Stimulated activated memory B cell treated with anti-CD40 and anti-IgM and Interleukin-4, amounts not matched to agents 10 μg/mL and 1 μg/mL and 100 μg/mL, for 72 hours (primary cell): ENCODE measurements at places on chromosomes 4 and X.
A peak's percentile ranks its signal among the peaks of the same experiment; 100 is the strongest.

GRCh38 chrX:133541021-133541420 is 125.7 kb upstream of the GPC4 start:
- ATAC-seq, result no peak

DNA sequence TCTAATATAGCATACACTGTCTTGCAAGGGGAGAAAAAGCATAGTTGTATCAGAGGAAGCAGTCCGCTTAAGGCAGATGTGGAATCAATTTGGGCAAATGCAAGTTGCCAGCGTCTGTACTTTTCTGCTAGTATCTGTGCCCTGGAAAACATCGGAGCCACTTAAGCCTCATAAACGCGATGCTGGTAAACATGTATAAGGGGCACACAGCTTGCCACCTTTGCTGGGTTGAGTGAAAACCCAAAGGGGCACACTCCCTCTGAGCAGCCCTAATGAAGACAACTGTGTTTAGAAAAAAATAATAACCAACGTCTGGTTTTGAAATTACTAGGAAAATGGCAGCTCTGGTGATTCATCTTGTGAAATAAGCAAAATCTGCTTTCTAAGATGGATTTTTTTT is 24.3 kb downstream of the SMIM20 start:
- peak; percentile 74 for ATAC-seq

- ATAC-seq, result peak; percentile 75
Observed at GRCh38 chr4:168853770-168854169, 156.3 kb downstream of the CBR4 start.

DNA sequence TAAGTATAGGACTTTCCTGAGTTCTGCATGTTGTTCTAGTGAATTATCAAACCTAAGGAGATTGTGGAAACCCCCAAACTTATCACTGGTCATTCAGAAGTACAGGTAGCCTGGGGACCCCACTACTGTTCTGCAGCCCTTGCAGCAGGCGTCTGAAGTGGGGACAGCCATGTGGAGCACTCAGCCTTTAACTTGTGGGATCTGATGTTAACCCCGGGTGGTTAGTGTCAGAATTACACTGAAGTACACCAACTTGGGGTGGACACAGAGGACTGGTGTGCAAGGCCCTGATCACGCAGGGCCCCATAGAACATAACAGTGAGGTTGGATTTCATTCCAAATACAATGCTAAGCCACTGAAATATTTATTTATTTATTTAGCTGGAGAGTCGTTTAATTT is 103.7 kb downstream of the SCD5 start:
- ATAC-seq, result no peak

GRCh38 chrX:146658379-146658778 is 151.2 kb upstream of the CXorf51B start:
- ATAC-seq, result no peak

GRCh38 chr4:948101-948935 is 16.1 kb downstream of the TMEM175 start:
- ATAC-seq, result no peak

GRCh38 chr4:26785810-26786209 is 74.8 kb upstream of the STIM2 start:
- ATAC-seq, result no peak

DNA sequence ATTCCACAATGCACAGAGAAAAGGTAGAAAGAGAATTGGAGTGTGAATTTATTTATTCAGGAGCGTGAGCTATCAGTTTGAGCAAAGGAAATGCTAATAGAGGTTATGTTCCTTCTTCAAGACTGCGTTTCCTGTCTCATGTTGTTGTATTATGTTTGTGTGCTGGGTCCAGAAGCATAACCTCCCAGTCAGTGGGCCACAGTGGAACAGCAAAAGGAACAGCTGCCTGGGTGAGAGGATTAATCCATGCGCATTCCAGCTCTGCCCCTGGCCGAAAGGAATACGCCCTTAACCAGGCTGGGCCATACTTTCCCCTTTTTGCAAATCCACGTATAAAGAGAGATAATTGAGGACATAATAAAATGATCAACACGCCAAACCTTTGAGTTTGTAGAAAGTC is 32.4 kb upstream of the ARX start:
- ATAC-seq, result no peak

DNA sequence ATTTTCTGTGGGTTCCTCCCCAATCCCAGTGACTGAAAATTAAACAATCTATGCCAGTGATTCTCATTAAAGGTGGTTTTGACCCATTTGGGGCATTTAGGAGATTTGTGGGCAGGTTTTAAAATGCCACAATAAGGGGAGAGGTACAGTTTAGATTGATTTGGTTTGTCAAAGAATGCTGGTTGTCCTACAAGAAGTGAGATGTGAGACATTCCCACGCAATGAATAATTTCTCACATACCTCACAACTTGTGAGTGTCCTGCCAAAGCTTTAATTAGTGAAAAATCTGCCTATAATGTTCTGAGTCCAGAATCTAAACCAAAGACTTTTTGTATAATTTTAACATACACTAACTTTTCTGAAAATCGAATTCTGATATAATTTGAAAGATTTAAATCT is 199.4 kb downstream of the MAPK10 start:
- no peak for ATAC-seq

DNA sequence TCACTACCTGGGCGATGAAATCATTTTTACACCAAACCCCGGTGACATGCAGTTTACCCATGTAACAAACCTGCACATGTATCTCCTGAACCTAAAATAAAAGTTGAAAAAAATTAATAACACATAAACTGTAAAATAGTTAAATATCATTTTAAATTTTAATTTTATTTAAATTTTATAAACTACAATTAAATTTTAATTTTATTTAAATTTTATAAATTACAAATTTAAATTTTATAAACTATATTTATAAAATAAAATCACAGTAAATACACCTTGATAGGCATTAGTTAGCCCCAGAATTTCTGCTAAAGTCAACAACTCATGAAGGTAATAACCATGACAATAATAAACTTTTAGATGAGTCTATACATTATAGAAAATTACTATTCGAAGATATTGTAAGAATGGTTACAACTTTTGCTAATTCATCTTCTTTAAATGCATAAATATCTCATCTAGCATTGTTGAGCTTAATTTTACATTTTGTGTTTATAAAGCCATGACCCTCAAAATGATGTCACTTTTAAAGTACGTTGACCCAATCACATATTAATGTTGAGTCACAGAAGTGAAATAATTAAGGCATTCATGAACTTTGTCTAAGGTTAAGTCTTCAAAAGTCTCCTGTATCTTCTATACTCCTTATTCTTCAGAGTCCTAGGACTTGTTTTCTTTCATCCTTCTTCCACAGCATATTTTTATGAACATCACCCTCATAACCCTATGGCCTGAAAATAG is 755.8 kb upstream of the LCORL start:
- ATAC-seq, result no peak

- ATAC-seq, result no peak
Observed at GRCh38 chr4:98248934-98249333, 12.2 kb upstream of the RAP1GDS1 start.

GRCh38 chr4:10684631-10685030 is at the start of gene CLNK:
Gene CLNK (minus strand): TSS chr4:10684768. CDS start chr4:10667869, 16,899 bp downstream.
- peak; percentile 98 for ATAC-seq

DNA sequence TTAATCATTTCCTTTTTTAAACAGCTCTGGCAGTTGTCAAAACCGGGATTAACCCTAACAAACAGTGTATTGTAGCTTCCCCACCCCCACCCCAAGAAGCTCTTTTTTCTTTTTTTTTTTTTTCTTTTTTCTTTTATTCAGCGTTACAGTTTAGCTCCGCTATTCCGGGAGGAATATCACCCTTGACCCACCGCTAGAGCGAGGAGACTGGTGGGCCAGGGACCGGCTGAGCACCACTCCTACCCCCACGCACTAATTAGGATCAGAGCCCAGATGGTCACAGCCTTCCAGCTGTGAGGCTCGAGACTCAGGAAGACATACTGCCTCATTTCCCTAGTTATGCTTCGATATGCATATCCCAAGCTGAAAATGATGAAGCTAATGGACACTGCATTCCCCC is 2.0 kb downstream of the PARM1 start:
- ATAC-seq, result no peak

DNA sequence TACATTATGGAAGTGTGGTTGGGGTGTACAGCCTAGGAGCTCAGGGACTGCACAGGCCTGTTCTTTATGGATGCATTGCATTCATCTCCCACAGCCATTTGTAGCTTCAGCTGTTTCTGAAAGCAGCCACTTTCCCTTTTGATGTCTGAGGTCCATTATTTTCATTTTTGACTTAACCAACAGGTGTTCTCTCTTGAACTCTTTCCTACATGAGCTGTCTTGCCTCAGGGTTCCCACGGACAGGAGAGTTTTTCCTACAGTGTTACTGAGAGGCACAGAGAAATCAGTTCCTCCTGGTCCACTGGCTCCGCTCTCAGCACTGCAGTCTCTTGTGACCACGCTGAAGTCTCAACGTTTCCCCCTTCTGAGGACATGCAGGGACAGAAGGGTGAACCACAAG is 87.2 kb downstream of the RASL11B start:
- no peak for ATAC-seq

GRCh38 chrX:109890910-109891502 is 111.9 kb upstream of the TMEM164 start:
- ATAC-seq, result no peak

GRCh38 chr4:184790826-184791225 is 34.9 kb downstream of the ACSL1 start:
- ATAC-seq, result no peak

GRCh38 chrX:40415675-40416074 is 165.1 kb upstream of the ATP6AP2 start:
- no peak for ATAC-seq

DNA sequence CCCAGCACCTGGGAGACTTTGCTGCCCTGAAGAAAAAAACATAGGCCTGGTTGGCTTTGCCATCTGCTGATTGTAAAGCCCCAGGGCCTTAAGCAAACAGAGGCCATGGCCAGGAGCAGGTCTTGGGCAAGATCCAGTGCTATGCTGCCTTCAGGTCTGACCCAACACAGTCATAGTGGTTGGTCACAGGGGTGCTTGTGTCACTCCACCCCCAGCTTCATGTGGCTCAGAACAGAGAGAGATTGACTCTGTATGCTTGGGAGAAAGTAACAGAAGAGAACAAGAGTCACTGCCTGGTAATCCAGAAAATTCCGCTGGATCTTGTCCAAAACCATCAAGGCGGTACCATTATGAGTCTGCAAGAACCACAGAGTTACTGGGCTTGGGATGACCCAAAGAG is 24.4 kb upstream of the SMARCA5 start:
- ATAC-seq, result no peak

DNA sequence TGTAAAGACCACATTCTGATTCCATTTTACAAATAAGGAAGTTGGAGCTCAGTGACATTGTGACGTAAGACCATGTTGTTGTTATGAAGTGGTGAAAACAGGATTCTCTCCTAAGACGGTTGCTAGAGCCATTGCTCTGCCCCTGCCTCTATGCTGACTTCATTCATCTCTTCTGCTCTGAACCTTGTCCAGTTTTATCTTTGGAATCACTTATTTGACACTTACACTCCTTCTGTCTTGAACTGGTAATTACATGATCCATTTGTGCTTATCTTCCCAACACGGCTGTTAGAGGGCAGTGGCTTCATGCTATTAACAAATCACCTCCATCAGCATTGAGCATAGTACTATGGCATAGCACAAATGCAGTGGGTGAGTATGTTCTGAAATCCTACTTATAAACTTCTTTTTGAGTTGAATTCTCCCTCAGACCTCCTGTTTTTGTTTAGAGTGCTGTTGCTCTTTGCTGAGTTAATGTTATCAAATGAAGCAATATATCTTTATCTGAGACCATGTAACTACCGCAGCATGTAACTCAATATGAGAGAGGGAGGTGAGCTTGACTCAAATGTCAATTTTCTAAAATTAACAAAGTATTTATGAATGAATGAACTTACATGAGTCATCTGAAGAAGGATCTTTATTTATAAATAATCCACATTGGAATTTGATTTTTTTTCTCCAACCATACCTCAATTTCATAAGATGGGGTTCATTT is 177.8 kb downstream of the RASL11B start:
- ATAC-seq, result no peak
